Glomerular endothelial cell (primary cell): ENCODE measurements at places on chromosomes 2 and 18.
A peak's percentile ranks its signal among the peaks of the same experiment; 100 is the strongest.

GRCh38 chr2:237257471-237257951 is 156.5 kb downstream of the COL6A3 start:
- DNase-seq = no peak

DNA sequence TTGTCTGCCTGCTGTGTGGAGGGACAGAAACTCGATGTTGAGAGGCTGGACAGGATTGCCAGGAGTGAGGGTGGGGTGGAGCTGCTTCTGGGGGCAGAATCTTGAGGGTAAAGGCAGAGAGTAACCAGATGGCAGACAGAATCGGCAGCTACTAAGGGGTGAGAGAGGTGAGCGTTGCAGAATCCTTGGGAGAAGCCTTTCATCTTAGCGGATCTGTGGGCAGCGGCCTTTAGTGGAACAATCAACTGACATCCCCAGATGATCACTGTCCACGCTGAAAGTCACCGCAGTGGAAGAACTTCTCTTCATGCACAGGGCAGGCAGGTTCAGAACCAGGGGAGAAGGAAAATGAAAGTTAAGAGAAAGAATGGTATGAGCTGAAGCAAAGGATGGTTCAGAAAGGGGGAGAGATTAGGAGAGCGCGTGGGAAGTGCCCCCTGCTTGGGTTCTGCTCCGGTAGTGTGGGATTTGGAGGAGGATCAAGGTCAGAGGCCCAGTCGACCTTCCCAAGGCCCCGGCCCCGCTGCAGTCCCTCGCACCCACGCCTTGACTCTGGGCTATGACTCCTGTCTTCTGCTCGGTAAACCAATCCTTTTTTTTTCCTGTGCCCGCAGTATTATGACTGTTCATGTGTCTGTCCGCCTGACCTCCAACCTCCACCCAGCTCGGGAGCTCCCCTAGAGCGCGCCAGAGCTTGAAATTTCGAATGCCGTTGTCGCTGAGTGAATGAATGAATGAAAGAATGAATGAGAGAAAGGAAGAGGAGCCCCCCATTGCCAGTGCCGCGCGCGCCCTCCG is 584 bp downstream of the BOLA3 start:
- no peak for DNase-seq

GRCh38 chr2:164910101-164910899 is 45.0 kb downstream of the SLC38A11 start:
- no peak for DNase-seq

DNA sequence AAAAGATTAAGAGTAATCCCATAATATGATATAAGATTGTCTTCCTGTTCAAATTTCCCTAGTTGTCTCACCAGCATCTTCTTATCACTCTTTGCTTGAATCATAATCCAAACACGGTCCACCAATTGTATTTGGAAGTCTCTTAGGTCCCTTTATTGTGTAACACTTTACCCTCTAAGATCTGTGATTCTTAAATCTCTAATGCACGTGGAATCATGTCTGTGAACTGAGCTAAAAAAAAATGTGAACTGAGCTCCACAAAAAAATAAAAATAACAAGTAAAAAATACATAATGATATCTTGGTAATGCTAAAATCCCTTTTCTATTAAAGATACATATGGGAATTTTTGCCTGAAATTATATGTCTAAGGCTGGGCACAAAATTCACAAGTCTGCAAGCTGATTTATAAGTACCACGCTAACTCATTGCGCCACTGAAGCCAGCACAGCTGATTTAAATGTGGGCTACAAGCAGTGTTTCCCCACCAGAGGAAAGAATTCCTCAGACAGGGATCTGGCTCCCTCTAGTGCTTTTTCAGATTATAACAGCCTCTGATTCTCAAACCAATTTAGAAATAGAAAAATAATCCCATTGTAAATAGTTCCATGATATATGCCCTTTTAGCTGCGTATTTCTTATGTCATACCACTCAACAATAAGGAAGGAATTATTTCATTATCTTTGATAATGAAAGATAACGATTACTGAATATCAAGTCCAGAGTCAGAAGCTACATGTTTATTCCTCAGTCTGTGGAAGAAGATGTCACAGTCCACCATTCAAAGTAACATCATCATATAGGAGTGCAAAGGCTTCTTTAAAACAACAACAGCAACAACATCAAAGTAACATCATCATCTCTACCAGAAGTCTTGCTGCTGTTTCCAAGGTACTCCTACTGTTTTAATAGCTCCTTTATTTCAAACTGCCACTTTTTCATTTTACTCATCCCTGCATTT is 22.9 kb downstream of the RBM43 start:
- peak; percentile 44 for DNase-seq

GRCh38 chr2:694906-695510 is 17.8 kb upstream of the TMEM18 start:
- DNase-seq = no peak

DNA sequence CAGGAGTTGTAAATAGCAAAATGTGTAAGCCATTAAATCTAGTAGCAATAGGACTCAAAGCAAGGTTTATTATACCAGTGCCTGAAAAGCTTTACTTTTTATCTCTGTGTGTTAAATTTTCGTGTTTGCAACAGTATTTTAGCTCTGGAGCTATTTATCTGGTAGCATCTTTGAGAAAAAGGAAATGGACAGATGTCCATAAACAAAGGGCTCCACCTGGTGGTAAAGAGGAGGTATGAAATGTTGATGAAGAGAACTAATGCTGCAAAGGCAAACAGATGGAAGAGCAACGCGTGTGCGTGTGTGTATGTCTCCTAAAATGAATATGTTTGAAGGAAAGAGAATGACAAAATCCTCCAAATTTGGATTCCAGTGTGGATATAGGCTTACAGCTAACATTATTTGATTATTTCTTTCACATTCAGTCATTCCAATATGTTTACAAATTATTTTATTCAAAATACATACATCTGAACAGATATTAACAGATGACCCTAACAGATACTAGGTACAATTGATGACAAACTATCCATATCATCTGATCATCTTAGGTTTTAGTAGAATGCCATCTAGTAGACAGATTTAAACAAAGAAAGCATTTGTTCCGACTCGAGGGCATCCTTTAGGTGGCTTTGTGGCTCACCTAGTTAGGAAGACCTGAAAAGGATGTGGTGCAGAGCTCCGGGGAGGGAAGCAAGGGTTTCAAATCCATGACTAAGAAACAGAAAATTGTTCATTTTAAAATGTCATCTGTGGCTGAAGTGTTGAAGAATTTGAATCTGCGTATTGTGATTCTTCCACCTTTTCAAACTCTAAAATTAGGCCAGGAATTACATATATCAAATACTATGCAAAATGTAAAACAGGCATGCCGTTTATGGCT is 383.3 kb downstream of the MTX2 start:
- no peak for DNase-seq

DNA sequence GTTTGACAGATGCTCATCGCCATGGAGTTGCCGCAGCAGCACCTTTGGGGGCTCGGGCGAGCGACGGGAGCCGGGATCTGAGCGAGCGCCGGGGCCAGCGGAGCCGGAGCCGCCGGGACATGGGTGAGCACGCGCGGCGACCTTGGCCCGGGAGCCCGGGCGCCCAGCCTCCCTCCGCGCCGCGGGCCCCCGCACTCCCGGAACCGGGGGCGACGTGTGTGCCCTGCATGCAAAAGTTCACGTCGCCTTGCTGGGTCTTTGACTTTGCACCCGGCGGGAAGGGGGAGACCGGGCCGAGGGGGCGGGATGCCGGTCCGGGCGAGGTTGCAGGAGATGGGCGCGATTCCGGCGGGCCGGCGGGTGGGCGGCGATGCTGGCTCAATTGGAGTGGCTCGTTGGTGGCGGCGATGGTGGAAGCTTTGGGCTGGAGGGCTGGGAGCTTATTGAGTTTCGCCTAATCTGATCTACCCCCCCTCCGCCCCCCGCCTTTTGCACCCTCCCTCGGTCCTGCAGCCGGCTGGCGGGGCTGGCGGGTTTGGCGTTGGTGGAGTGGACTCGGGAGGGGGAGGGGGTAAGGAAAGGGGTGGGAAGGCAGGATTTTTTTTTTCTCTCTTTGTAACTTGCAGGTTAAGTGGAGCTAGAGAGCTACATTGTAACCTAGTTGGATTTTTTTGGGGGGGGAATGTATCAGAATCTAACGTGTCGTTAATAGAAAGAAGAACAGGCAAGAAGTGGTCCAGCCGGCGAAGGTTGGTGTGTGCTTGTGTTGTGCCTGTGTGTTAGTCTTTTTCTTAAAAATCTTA is at the start of gene SETBP1:
TSS of gene SETBP1 (plus strand) at position 616 of the 803 bp plus-strand sequence. CDS start 20,459 bp downstream, outside the sequence.
- no peak for DNase-seq

- peak; percentile 73 for DNase-seq
Measured at GRCh38 chr18:35605686-35606417, 24.3 kb downstream of the GALNT1 start.

DNA sequence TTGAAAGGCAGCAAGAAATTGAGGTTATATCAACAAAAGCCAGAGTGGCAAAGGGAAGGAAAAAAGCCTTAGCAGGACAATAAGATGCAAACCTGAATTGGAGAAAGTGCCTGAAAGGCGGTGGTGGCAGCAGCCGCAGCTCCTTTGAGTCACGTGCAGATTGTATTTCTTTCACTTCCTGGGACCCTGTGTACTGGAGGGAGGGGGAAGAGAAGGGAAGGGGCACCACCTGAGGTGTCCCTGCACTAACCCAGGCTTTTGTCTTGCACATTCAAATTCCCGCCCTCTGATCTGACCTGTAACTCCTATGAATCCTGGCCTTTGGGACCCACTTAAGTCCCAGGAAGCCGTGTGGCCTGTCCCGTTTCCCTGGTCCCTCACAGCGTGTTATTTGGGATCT is 326.1 kb upstream of the SKOR2 start:
- no peak for DNase-seq

DNA sequence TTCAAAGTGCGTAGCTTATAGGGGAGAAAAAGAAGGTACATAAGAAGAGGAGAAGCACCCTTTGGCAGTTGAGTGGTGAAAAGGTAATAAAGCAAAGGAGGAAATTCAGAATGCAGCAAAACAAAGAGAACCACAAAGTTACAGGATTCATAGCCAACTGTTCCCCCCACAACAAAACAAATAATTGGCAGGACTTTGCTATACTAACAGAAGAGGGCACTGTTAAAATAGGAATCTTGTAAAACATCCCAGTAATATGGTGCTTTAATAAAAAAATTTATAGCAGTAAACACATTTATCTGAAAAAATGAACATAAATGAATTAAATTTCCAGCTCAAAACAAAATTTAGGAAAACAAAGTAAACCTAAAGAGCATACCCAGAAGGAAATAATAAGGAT is 42.3 kb downstream of the R3HDM1 start:
- DNase-seq = no peak

- DNase-seq = no peak
Measured at GRCh38 chr2:216606551-216607276, 26.5 kb upstream of the IGFBP2 start.

GRCh38 chr2:218722876-218723785 is 12.5 kb downstream of the TTLL4 start:
- DNase-seq = no peak

- peak; percentile 27 for DNase-seq
Measured at GRCh38 chr18:77207540-77207939, 42.1 kb upstream of the GALR1 start.

GRCh38 chr2:108626995-108627394 is 92.3 kb upstream of the RANBP2 start:
- no peak for DNase-seq

GRCh38 chr2:128818248-128818647 is 499.6 kb upstream of the HS6ST1 start:
- no peak for DNase-seq

- DNase-seq = no peak
Measured at GRCh38 chr2:11896386-11896785, 150.0 kb downstream of the LPIN1 start.

DNA sequence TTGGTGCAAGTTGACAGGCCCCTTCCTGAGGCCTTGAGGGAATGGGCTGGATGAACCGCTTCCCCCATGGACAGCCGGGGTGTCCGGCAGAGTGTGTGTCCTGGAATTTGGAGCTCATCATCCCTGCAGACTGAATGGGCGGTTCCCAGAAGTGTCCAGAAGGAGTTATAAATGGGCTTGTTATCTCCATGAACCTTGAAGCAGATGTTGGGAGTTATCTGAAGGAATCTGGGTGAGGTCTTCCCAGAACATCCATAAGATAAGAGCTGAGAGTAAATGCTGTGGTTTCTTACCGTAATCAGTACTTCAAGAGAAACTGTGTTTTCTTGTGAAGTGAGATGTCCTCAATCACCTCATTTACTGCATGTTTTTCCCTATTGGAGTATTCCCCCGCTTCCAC is 21.1 kb downstream of the PLB1 start:
- DNase-seq = no peak

- DNase-seq = no peak
Measured at GRCh38 chr2:144405321-144405720, 114.6 kb downstream of the ZEB2 start.

DNA sequence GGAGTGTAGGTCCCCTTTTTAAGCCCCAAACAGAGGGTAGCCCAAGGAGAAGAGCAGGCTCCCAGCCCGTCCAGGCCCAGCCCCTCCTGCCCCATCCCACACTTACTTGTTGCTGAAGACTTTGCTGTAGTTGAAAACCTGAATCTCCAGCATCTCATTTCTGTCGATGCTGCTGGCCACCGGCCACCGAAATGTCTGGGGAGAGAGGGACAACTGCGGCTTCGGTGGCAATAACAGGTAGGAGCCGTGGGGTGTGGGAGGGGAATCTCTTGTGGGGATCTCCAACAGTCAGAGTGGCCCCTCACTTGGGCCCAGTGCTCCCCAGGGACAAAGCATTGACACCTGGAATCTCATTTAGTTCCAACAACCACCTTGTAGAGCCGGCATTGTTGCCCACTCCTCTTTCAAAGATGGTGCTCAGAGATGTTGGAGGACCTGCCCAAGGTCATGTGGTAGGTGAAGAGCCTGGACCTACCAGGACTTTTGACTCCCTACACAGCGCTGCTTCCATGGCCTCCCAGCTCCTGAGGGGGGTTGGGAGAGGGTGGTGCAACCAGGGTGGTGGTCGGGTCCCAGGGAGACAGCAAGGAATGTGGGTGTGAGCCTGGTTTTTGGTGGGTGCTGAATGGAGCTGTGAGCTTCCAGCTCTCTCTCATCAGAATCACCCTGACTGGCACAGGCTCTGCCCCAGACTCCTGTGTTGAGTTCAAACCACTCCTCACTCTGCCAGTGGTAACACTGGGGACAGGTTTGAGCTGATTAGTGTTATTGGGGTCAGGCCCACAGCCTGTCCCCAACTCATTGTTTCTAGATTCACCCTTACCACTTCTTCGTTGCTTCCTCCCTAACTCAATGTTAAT is 50.0 kb upstream of the OTOF start:
- DNase-seq = no peak

- DNase-seq = no peak
Measured at GRCh38 chr18:23069481-23069880, 65.8 kb upstream of the CABLES1 start.

DNA sequence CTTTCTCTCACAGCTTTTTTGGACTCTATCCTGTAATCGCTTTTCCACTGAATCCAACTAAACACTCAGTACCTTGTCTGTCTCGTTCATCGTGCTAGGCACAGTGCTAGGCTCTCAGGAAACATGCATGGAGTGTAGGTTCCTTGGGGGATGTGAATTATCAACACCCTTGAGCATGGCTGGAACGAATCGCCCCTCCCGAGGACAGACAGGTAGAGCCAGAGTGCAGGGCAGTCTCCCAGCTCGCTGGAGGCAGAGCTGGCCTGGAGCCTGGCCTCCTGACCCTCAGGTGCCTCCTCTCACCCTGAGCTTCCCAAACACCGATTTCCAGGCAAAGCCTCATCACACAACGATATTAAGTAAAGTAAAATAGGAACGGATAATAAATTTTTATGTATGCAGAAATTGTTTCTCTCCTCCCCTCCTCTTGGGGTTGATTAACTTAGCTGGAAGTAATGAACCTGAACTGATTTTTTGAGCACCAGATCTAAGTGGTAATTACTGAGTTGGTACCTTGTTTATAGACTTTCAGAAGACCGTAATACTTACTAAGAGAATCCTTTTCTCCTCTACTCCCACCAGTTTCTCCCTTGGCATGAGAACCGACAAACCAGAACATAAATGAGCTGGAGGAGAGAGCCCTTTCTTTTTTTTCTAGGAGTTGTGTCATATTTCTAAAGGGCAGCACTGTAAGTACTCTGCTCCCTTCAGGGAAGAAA is 90.5 kb downstream of the MSH2 start:
- no peak for DNase-seq
